ENCODE measurements at places on chromosomes 12 and 14. TPM values are rescaled to one million over a fixed set of nuclear protein-coding genes. Genes with fewer than 3 reads are reported as not detected.

The KIF26A gene
- 12.3 TPM for total RNA-seq

The CLSTN3 gene
- total RNA-seq = 64.2 TPM

The CD163L1 gene
- 7.0 TPM for total RNA-seq

The TAS2R50 gene
- total RNA-seq = 2.0 TPM

The ENO2 gene
- total RNA-seq = 35.7 TPM

GRCh38 chr12:47604221-47604873 is 101.5 kb downstream of the RPAP3 start:
- no peak for DNase-seq
- no peak overlapping the region for H3K4me3 ChIP-seq
- H3K4me1 ChIP-seq = no peaks in the 10 kb centered on the region
- no peak overlapping the region for H3K27ac ChIP-seq

GRCh38 chr14:99996951-99997571 is 68.2 kb upstream of the EVL start:
- no peaks in the 10 kb centered on the region for H3K4me1 ChIP-seq
- peak; percentile 45 for DNase-seq
- H3K27ac ChIP-seq = no peak overlapping the region
- no peak overlapping the region for H3K4me3 ChIP-seq
- H3K27me3 ChIP-seq = no peaks in the 10 kb centered on the region
- no peaks in the 10 kb centered on the region for H3K36me3 ChIP-seq

- H3K4me3 ChIP-seq = no peak overlapping the region
- no peaks in the 10 kb centered on the region for H3K36me3 ChIP-seq
- DNase-seq = no peak
- H3K4me1 ChIP-seq = no peaks in the 10 kb centered on the region
- H3K27ac ChIP-seq = no peak overlapping the region
These were observed 96.1 kb upstream of the IFNG-AS1 start for GRCh38 chr12:67893022-67893580.

DNA sequence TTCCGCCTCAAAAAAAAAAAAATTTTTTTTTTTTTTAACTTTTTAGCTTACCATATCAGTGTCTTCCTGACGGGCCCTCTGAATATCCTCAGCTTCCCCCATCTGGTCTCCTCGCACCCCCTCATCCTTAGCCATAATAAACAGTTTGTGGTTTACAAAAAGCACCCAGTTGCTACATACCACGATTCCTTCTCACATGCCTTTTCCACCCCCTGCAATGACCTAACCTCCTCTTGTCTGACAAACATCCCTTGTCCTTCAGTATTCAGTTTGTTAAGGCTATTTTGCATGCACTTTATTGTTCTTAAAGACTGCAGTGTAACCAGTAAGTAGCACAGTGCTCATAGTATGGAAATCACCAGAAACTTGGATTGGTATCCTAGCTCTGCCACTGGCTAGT is 88.5 kb downstream of the PPM1H start:
- no peak overlapping the region for H3K27ac ChIP-seq
- no peaks in the 10 kb centered on the region for H3K36me3 ChIP-seq
- no peaks in the 10 kb centered on the region for H3K27me3 ChIP-seq

Measured in kidney (tissue), 22 donors.